ENCODE measurements at places on chromosomes 5 and 9.

GRCh38 chr5:172585114-172585513 is 55.9 kb upstream of the NEURL1B start:
- DNase-seq: no peak

DNA sequence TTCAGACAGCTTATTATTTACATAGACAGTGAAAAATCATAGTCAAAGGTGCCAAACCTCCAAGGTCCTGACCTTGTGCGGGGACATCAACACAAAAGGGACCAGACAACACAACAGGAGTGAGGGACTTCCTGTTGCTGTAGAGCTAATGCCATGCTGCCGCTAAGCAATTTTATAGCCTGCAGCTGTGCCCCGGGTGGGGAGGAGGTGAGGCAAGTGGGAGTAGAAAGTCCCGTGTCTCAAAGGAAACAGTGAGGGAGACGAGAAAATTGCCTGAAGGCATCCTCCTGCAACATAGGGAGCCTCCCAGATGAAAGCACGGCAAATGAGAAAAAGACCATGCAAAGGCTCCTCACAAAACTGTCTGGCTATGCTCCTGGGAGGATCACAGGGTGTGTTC is 58.8 kb downstream of the CAAP1 start:
- no peak for DNase-seq

- no peak for DNase-seq
Observed at GRCh38 chr9:133262226-133262625, 12.8 kb downstream of the ABO start.

GRCh38 chr5:165015126-165015525 is 1509.7 kb downstream of the MAT2B start:
- no peak for DNase-seq

DNA sequence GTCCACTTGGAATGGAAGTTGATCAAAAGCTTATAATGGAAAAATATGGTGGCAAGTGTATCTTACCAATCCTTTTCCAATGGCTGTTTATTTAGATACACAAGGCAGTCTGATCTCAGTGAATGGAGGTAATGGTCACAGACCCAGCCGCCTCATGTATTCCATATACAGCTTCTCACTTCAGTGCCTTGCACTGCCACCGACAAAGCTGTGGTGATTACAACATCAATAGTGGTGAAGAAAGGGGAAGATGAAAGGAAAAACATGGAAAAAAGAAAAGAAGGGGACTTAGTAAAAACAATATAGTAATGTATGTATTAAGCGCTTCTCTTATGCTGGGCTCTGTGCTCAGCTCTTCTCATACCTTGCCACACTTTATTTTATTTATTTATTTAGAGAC is 297.3 kb upstream of the RASA1 start:
- DNase-seq: no peak
